ENCODE measurements at places on chromosomes 2 and 18.

DNA sequence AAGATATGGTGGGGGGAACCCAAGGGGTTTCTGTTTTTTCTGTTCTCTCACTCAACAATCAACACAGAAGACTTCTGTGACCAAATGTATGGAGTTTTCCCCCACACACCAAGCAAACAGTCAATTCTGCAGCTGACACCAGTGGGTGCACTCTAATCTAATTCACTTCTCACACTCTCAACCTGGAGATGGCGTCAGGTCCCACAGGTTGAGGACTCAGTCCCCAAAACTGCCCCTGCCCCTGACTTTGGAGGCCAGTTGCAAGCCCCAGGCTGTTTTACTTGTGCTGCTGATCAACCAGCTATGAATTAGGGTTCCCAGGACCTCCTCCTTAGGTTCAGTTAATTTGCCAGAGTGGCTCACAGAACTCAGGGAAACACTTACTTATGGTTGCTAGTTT, 6.2 kb downstream of the RNU2-63P start:
- DNase-seq = no peak

GRCh38 chr2:144349674-144350073, 170.2 kb downstream of the ZEB2 start:
- DNase-seq = no peak

DNA sequence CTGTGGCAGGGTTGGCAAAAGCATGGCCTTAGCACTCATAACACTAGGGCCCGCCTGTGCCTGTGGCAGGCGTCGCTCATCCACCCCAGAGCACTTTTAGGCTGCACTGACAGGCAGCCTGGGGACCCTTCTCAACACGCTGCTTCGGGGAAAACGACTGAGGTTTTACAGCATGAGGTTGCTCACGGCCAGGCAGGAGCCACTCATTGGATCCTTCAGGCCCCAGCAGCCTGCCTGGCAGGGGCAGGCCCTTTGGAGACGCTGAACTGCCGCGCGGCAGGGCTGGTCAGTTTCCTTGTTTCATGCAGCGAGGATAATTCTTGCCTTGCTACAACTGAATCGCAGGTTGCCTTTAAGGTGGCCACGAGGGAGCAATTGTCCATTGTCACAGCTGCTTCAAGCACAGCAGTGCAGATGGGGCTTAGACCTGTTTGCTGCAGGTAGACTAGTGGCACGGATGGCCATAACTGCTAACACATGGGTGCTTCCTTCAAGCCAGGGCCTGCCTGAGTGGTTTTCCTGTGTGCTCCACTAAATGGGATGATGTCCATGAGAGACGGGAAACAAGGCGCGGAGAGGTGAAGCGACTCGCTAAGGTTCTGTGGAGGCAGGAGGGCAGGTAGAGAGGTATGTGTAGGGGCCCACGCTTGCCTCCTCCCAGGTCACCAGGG, 49.9 kb upstream of the HS6ST1 start:
- no peak for DNase-seq

GRCh38 chr2:64105670-64106461, 38.4 kb downstream of the PELI1 start:
- DNase-seq = no peak

DNA sequence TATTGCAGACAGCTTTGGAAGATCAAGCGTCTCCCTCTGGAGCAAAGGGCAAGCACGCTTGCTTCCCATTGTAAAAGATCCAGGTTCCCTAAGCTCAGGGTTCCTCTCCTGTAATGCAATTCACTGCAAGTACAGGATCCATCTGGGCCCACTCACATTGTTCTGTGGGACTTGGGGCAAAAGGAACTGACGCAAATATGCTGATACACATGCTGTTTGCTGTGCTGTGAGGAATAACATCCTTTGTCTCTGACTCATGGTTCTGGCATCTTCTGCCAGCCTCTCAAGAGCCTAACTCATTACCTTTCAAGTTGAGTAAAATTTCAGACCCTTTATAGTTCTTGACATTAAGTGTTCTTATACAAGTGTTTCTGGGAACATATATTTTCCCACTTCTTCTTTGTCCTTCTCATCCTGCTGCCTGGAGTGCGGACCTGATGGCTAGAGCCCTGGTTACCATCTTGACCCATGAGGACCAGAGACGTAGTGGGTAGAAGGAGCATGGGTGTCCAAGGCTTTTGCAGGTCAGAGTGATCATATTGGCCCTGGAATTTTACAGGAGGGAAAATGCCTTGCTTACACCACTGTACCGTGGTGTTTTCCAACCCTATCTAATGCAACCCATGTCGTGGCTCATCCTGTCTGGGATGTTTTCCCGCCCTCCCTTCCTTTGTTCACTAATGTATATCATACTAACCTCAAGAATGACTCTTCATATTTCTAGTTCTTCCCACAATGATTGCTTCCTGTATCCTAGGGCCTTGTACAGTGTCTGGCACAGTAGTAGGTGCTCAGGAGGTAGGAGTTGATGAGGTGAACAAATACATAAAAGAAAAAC, 145.7 kb upstream of the GLI2 start:
- DNase-seq = no peak

DNA sequence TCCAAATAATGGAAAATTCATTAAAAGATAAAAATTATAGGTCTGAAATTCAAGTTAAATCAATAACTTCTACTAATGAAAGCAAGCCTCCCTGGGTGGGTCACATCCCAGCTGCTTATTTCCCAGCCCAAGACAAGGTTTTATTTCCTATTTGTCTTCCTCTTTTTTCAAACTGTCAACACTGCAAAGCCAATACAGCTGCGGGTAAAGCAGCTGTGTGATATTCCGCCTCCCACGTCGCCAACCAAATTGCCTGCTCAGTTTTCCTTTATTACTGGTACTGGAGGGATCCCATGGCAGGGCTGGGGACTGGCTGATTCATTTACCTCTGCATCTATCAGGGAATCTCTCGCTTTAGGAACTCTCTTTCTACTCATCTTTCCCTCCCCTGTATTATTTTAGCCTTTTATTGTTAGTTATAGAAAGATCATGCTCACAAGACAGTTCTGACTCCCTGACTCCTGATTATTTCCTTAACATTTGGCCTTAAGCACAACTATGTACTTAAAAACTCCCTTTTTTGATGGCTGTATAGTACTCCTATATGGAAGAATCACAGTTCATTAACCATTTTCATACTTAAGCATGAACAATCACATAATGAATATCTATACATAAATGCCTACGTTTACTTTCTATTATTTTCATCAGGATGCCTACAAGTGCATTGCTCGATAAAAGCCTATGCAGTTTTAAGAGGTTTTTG, 253.1 kb downstream of the CDCA7 start:
- DNase-seq = no peak

GRCh38 chr2:15670469-15670868, 78.8 kb downstream of the DDX1 start:
- DNase-seq = no peak

Measured in posterior cingulate gyrus (tissue), 11 donors.